ENCODE measurements at places on chromosomes 13 and 19.
A peak's percentile ranks its signal among the peaks of the same experiment; 100 is the strongest.

- no peak for DNase-seq
Measured at GRCh38 chr19:48445256-48445605, 552 bp upstream of the GRWD1 start.

DNA sequence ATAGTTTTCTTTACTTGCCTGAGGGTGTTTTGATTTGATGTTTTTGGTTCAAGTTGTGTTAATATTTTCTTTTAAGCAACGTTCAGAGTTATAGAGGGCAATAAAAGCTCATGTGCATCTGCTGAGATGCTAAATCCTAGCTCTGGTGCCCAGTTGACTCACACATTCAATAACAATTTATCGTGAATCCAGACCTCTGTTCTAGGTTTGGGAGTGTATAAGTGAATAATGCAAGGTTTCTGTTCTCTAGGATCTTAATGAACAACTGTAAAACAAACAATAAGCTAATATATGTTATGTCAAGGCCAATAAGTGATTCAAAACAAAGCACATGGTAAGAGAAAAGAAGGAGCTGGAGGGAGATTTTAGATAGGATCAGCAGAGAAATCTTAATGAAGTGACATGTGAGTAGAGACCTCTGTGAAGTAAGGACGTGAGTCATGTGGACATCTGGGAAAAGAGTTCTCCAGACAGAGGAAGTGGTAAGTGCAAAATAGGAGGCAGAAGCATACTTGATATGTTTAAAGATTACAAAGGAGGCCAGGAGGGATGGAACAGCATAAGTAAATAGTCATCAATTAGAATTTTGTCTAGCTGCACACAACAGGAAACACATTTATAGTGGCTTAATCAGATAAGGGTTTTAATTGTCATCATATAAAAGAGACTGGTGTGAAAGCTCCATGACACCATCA, 278.5 kb upstream of the HTR2A start:
- no peak for DNase-seq

GRCh38 chr19:8498295-8498694, 4.1 kb downstream of the PRAM1 start:
- DNase-seq, result no peak

- no peak for DNase-seq
Measured at GRCh38 chr13:77353995-77354394, 27.1 kb upstream of the MYCBP2 start.

DNA sequence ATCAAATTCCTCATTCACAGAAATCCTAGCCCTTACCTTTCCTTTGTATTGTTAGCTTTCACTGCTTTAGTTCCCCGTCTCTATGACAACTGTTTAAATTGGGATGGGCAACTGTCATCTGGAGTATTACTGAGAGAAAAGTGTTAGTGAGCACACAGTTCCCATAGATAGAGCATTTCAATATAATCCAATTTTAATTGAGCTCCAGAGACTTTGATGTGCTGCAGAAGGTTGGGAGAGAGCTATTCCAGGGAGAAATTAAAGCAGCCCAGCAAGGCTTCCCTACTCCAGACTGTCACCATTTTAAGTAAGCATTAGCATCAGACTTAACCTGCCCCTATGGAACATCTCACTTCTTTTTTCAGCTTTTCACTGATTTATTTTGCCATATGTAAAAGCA, 55.0 kb upstream of the MAB21L1 start:
- no peak for DNase-seq

DNA sequence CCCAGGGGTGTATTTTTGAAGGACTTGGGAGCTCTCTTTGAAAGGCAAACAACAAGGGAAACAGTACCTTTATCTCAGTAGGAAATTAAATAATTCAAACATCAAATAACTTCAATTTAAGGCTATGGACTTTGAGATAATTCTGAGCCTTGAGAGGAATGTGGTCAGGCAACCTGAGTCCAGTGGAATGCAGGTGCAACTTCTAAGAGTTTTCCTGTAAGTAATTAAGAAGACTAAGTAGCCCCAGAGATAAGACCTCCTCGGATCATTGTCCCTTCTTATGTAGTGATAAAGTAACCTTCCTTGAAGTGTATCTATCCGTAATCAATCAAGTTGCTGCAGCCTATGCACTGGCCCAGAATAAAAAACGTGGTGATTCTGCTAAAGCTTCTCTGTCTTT, 29.2 kb downstream of the ZNF701 start:
- no peak for DNase-seq

GRCh38 chr13:26335158-26335557, 81.2 kb downstream of the CDK8 start:
- no peak for DNase-seq

DNA sequence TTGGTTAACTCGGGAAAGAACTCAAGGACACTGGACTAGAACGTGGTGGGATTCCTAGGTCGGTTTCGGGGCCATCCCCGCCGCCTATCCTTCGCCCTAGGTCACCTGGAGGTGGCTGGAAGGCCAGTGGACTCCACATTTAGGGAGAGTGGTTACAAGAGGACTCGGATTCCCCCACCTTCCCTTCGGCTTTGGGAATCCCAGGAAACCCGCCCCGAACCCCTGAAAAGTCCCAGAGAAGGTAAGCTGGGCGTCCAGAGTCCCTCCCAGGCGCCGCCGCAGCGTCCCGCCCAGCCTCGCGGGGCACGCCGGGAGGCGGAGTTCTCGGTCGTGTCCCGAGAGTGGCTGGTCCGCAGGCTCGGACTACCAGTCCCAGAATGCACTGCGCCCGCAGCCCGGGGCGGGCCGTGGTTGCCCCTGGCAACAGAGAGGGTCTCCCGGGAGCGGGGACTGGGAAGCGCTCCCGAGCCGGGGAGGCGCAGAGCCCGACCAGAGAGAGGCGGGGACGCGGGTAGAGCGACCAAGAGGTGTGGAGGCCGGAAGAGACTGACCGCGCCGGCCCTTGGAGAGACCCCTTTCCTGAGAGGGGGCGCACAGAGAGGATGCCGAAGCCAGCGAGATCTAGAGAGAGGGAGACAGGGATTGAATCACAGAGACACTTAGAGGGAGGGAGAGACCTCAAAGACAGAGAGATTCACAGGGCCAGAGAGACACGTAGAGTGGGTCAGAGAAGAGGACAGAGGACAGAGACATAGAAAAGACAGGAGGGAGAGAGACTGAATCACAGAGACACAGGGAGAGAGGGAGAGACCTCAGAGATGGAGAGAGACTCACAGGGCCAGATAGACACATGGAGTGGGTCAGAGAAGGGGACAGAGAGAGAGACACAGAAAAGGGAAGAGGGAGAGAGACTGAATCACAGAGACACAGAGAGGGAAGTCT, 2.6 kb upstream of the PRKCG start:
- DNase-seq, result no peak

GRCh38 chr13:105297839-105298238, 1237.6 kb downstream of the EFNB2 start:
- DNase-seq, result no peak

GRCh38 chr13:50742968-50743367, 100.5 kb downstream of the DLEU7 start:
- no peak for DNase-seq

GRCh38 chr13:51614350-51614786, 30.1 kb downstream of the WDFY2 start:
- peak; percentile 8 for DNase-seq

DNA sequence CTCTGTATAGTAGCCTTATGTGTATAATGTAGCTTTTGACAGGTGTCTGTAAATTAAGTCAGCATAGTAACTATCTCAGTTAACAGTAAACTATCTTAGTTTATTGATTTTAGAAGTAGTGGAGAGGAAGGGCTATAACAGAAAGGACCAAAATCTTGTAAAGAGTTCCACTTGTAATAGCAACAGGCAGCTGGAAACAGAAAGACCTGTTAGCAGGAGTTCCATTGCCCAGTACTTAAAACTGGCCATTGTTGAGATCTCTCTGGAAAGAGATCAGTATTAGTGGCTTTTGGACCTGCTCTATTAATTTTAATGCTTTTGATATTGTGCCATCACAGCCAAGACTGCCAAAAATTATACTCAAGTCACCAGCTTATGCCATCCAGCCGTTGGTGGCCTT, 32.0 kb upstream of the GARRE1 start:
- no peak for DNase-seq

DNA sequence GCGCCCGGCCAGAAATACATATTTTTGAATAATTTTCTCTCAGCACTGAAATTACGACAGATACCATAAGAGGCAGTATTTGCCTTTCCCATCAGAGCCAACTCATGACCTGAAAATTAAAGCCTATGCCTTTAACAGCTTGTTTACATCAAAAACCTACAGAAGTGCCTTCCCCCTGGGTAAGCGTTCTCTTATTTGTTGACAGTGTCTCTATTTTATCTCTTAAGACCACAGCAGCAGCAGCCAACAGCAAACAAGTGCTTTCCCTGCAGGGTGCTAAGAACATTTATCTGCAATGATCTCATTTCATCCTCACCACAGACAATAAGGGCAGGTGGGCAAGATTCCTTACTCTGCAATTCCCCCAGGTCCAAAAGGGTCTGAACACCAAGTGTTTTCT, 6.0 kb downstream of the AKAP8L start:
- no peak for DNase-seq

DNA sequence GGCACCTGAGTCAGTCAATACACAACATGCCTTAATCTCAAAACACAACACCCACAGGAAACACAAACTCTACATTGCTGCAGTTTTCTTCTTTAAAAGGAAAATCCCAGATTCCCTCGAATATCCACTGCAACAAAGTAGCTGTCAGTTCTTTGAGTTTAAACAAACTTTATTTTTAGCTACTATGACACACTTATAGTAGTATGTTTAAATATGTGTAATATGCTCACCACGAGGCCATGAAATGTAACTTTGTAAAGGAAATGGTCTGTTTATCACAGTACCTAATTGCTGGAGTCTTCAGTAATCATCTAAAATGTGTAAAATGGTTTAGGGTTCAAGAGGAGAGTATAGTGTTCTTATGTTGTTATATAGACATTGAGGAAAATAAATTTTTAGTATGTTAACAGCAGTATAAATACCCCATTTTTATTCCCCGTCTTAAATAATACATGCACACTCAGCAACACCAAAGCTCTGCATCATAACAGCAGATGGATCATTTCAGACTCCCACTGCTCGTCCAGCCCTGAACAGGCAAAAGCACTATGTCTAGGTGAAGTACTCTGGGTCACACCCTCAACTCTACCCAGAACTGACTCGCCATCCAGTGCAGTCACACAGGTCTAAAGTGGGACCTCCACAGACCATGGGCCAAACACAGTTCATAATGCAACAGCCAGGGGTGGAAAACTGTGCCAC, 20.6 kb downstream of the TUBGCP3 start:
- no peak for DNase-seq

DNA sequence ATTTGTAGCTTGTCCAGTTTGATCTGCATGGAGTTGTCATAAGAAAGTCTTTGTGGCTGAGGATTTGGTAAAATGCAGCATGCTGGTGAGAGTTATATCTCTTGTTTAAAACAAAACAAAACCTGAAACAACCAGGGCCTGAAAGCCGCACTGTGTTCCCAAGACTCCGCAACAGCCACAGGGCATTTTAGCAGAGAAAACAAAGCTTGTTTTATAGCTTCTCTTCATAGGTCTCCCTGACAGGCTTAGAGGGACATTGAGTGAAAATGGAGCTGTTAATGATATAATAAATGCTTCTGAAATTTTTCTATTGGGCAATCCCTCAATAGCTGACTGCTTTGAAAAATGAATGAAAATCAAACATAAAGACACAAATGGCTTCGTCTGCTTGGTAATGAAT, 148.7 kb upstream of the RNF113B start:
- no peak for DNase-seq

DNA sequence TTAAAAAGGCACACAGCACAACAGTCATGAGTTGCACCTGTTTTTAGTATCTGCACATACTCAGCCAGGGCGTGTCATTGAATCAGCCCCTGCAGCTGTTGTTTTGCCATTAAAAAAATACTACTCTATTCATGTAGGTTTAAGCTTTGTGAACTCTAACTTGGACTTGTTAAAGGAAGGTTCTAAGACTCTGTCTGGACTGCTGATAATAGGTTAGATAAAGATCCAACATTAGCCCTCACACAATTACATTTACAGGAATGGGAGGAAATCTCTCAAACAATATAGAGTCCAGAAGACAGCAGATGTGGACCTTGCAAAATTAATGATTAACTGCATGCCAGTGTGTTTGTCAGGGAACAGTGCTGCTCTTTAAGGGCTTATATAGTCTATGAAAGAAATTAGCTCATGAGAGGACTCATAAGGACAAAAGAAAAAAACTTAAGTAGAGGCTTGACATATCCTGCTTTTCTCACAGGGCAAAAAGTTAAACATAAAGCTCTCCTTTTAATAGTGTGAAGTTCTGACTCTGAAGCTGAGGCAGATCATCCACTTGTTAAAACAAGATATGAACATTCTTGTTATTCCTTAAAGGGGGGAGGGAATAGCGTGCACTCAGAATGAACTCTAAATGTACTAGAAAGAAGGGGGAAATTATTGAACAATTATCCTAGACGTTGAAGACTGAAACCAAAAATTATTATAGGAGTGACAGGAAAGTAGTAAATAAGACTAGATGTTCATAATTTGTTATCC, 243.6 kb downstream of the NDFIP2 start:
- DNase-seq, result no peak

- DNase-seq, result no peak
Measured at GRCh38 chr13:91349992-91350911, 2.8 kb downstream of the MIR17HG start.

DNA sequence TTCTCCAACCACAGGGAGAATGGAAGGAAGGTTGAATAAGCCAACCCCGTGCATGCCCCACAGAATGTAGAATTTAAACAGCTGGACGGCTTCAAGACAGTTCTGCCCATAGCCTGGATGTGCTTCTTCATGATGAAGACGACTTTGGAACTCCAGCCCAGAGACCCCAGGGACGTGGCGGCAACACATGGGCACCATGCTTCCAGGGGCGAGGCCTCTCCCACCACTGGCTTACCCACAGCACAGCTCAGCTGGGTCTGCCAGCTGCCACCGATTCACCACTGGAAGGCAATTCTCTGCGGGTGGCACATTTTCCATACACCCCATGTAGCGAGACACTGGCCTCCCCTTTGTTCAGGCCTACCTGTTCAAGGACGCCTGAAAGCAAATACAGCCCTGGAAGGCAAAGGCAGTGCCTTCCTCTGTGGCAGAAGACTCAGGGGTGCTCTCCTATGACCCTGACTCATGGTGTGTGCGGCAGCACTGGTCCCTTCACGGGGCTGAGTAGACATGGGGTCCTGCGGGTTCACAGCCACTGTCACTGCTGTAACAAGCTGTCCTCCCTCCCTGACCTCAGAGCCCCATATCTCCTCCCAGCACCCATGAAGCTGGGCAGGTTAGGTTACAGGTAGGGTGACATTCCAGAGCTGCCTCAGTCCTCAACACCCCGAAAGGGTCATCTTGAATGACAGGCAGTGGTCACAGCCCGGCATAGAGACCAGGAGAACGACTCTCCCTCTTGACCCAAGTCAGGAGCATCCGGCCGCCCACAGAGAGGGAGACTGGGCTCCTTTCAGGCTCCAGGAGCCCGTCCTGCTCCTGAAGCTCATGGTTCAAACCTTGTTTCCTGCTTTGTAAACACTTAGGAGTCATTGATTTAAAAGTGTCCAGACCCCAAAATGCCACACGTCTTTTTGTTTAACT, 72.7 kb downstream of the SPACA7 start:
- DNase-seq, result no peak

GRCh38 chr13:75738841-75739240, 102.7 kb downstream of the LMO7 start:
- no peak for DNase-seq
